ENCODE measurements at places on chromosomes 12 and 14.

DNA sequence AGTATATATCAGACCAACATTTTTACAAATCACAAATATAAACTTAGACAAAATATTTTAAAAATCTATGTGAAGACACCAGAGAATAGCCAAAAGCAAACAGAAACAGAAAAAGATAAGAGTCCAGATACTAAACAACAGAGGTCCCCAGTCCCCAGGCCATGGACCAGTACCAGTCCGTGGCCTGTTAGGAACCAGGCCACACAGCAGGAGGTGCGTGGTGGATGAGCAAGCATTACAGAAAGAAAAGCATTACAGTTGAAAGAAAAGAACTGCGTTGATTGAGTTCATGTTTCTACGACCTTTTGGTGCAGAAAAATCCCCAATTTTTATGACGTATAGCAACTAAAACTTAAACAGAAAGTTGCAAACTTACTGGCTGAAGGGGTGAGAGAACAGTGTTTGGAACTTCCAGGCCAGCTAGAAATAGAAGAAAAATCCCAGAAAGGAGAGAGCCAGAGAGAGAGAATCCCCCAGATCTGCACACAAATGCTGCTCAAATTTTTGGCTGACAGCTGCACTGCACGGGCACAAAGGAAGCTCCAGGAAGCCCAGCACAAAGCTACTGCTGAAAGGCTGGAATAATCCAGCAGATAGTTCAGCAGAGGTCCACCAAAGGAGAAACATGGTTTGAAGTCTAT is 159.6 kb upstream of the C14orf180 start:
- no peak for DNase-seq

DNA sequence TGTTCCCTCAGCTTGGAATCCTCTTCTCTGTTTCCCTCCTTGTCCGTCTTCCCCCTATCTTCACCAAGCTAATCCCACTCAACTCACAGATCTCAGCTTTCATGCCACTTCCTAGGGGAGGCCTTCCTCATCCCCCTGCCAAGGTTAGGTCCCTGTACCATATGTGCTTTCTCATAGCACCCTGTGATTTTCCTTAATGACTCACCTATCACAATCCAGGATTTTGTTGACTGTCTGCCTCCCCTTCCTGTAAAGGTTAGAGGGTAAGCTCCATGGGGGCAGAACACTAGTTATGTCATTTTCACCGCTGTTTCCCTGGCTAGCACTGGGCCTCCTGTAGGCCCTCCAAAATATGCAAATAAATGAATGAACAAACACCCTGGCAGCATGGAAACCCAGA is 57.6 kb downstream of the CRADD start:
- no peak for DNase-seq

DNA sequence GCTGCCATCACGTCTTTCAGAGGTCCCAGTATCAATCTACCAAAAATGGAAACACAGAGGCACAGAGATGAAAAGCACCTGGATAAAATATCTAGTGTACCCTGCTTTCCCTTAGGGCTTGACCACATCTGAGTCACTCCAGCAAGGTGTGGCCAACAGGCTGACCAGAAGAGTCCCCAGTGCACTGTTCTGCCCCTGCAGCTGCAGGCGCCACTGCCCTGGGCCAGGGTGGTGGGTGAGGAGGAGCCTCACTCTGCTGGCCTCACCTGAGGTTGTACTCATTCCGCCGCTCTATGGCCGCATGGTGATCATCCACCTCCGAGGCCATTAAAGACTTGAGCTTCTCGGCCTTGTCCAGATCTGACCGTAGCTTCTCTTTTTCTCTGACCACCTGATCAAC is 60.4 kb downstream of the NIN start:
- DNase-seq: no peak

GRCh38 chr12:76804435-76804976 is 40.6 kb downstream of the ZDHHC17 start:
- DNase-seq: no peak

- no peak for DNase-seq
These were observed 5.3 kb downstream of the A2ML1 start for GRCh38 chr12:8827551-8828256.

- no peak for DNase-seq
These were observed 341.1 kb downstream of the BTG1 start for GRCh38 chr12:91804533-91804932.

DNA sequence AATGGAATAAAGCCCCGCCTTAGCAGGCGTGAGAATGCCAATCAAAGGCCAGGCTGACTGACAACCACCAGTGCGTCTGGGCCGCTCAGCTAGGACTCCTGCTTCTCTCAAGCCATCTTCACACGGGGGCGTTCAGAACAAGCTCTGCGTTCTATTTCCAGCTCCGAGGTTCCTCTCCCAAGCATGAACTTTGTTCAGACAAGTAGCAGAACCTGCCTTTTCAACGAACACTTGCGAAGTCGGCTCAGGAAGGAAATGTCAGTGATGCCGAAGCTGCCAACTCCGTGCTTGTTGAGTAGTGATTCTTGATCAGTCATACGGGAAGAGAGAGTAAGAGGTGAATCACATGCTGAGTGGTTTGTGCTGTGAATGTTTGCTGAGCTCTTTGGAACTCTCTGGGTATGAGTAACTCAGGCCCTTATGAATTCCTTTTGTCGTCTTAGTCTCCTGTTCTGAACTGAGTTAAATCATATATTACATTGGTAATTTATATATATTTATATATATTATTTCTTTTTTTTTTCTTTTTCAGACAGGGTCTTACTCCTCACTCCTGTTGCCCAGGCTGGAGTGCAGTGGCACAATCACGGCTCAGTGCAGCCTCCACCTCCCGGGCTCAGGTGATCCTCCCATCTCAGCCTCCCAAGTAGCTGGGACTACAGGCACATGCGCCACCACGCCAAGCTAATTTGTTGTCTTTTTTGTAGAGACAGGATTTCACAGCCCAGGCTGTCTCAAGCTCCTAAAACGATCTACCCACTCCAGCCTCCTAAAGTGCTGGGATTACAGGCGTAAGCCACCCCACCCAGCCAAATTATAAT is 29.4 kb upstream of the BCL7A start:
- no peak for DNase-seq

DNA sequence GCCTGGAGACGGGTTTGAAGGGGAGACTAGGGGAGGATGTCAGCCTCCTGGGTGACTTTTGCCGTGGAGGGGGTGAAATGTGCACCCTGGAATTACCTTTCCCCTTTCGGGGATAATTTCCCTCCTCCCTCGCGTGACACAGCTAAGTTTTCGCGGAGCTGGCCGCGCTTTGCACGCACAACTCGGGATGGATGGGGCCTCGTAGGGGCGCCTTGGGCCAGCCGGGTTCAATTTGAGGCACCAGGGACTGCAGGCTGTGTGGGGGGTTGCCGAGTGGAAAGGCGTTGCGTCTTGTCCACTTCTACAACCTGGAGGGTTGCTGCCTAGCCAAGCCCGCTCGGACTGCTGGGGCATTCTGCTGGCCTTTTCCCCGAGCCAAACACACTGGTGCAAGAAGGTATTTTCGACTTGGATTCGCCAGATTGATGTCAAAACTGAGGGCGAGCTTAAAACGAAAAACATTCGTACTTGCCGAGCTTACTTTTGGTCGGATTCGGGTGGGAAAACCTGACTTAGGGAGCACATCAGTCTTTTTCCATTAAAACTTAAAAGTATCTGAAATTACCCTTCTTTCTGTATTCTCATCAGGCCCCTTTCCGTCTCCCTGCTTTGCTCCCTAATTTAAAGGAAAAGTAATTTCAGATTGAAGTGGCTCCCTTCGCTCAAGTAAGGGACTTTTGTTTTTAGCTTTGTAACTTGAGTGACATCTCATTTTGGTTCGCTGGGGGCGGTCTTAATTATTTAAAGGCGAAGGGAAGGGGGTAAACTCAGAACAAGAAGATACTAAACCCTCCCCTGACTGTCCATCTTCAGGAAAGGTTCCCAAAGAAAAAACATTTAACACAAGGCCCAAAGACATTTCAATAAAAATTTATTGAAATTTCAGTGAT is 14.3 kb downstream of the TBX3 start:
- DNase-seq: no peak

GRCh38 chr12:58575256-58575655 is 345.0 kb downstream of the LRIG3 start:
- no peak for DNase-seq

DNA sequence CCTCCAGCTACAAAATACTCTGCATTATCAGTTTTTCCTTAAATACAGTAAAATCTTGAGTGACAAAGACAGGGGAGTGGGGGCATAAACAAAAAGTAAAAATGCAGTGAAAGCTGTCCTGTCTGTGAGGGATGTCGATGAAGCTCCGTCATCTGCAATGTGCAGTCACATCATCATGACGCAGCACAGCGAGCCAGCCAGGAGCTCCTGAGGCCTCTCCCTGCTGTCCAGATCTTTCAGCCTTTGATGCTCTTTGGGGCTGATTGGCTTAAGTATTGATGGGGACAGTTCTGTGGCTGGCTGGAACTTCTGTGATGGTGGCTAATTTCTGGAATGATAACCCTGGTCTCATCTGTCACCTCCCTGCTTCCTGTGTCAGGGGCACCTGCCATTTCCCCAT is 54.6 kb upstream of the TRAF3 start:
- no peak for DNase-seq

- DNase-seq: no peak
These were observed 288.4 kb downstream of the FBXL14 start for GRCh38 chr12:1305791-1306500.

- DNase-seq: no peak
These were observed 305.0 kb upstream of the DIO3 start for GRCh38 chr14:101256266-101256665.

- no peak for DNase-seq
These were observed 37.7 kb upstream of the GXYLT1 start for GRCh38 chr12:42182394-42182793.

GRCh38 chr12:69756088-69756755 is 17.6 kb downstream of the RAB3IP start:
- DNase-seq: no peak
